ENCODE measurements at places on chromosomes 12 and 14. TPM values are rescaled to one million over a fixed set of nuclear protein-coding genes. Genes with fewer than 3 reads are reported as not detected.

- no peak overlapping the region for H3K4me3 ChIP-seq
- DNase-seq = no peak
- H3K4me1 ChIP-seq = no peaks in the 10 kb centered on the region
- H3K27ac ChIP-seq = no peak overlapping the region
These were observed 621.6 kb downstream of the CCER1 start for GRCh38 chr12:90333424-90333823.

DNA sequence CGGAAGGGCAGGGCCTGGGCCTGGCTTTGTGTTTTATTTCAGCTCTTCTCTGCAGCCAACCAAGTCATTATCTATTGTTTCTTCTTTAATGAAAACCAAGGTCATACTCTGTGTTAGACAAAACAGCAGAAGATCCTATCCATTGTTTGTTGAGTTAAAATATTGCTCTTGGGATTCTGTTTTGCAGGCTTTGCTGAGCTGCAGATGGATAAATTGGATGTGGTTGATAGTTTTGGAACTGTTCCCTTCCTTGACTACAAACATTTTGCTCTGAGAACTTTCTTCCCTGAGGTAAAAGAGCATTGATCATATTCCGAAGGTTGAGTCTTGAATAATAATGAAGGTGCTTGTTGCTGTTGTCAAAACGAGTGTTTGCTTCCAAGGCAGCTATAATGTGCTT, 106.6 kb downstream of the PLXNC1 start:
- H3K4me1 ChIP-seq = peaks cover 8% of the 10 kb centered on the region
- H3K36me3 ChIP-seq = peaks cover 48% of the 10 kb centered on the region

- no peak for DNase-seq
- H3K4me3 ChIP-seq = no peak overlapping the region
These were observed 44.5 kb downstream of the LRTM2 start for GRCh38 chr12:1864867-1865266.

GRCh38 chr12:67813456-67813904, 164.9 kb downstream of the DYRK2 start:
- H3K36me3 ChIP-seq = peaks cover 1% of the 10 kb centered on the region
- H3K27ac ChIP-seq = no peak overlapping the region
- no peak for DNase-seq
- no peak overlapping the region for H3K4me3 ChIP-seq

DNA sequence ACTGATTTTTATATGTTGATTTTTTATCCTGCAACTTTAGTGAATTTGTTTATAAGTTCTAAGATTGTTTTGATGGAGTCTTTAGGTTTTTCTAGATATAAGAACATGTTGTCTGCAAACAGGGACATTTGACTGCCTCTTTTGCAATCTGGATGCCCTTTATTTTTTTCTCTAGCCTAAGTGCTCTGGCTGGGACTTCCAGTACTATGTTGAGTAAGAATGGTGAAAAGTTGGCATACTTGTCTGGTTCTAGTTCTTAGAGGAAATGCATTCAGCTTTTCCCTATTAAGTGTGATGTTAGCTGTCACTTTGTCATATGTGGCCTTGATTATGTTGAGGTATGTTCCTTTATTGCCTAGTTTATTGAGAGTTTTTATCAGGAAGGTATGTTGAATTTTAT, 68.1 kb downstream of the ERC1 start:
- H3K4me1 ChIP-seq = no peaks in the 10 kb centered on the region
- no peak for DNase-seq
- no peak overlapping the region for H3K4me3 ChIP-seq
- no peaks in the 10 kb centered on the region for H3K27me3 ChIP-seq
- H3K36me3 ChIP-seq = peaks cover 20% of the 10 kb centered on the region
- no peak overlapping the region for H3K27ac ChIP-seq

GRCh38 chr12:128820723-128821432, 2.9 kb downstream of the SLC15A4 start:
- DNase-seq = no peak
- H3K27me3 ChIP-seq = no peaks in the 10 kb centered on the region
- peaks cover 24% of the 10 kb centered on the region for H3K36me3 ChIP-seq
- peak overlapping the region; percentile 89 for H3K27ac ChIP-seq
- peak overlapping the region; percentile 81 for H3K4me3 ChIP-seq
- peaks cover 62% of the 10 kb centered on the region for H3K4me1 ChIP-seq

GRCh38 chr12:14186193-14186502, 179.3 kb upstream of the ATF7IP start:
- no peak overlapping the region for H3K27ac ChIP-seq
- no peaks in the 10 kb centered on the region for H3K4me1 ChIP-seq
- peaks cover 4% of the 10 kb centered on the region for H3K27me3 ChIP-seq

GRCh38 chr12:124633365-124634362, 66.3 kb upstream of the NCOR2 start:
- peaks cover 12% of the 10 kb centered on the region for H3K4me1 ChIP-seq
- H3K4me3 ChIP-seq = no peak overlapping the region
- peaks cover 4% of the 10 kb centered on the region for H3K36me3 ChIP-seq
- peaks cover 9% of the 10 kb centered on the region for H3K27me3 ChIP-seq
- H3K27ac ChIP-seq = no peak overlapping the region

- peaks cover 35% of the 10 kb centered on the region for H3K4me1 ChIP-seq
- H3K27ac ChIP-seq = peak overlapping the region; percentile 42
- DNase-seq = no peak
- peaks cover 87% of the 10 kb centered on the region for H3K27me3 ChIP-seq
These were observed 1.3 kb downstream of the ASCL1 start for GRCh38 chr12:102958830-102959176.

DNA sequence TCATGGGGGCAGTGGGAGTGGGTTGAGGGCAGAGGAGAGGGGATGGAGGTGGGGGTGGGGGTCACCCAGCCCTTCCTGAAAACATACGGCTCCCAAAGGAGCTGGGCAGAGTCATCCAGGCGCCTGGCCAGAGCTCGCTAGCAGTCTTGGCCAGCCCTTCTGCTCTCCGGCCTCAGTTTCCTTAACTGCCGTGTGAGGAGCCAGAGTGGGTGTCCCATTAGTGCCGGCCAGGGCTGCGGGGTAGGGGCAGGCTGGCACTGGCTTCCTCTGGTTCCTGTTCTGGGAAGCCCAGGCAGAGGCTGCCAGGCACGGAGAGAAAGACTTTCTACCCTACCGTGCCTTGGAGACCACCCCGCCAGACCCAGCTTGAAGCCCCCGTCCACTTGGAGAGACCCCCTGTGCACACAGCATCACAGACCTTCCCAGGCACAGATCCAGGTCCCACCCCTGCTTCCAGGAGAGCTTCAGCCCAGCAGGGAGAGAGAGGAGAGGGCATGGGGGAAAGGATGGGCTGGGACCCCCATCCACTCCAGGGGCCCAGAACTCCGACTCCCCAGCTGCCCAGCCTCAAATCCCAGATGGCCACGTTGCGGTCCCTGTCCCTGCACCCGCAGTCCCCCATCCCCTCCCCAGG, 93.3 kb downstream of the RFLNA start:
- peaks cover 22% of the 10 kb centered on the region for H3K4me1 ChIP-seq
- H3K27me3 ChIP-seq = peaks cover 4% of the 10 kb centered on the region
- peak overlapping the region; percentile 26 for H3K4me3 ChIP-seq
- peaks cover 8% of the 10 kb centered on the region for H3K36me3 ChIP-seq
- no peak for DNase-seq

DNA sequence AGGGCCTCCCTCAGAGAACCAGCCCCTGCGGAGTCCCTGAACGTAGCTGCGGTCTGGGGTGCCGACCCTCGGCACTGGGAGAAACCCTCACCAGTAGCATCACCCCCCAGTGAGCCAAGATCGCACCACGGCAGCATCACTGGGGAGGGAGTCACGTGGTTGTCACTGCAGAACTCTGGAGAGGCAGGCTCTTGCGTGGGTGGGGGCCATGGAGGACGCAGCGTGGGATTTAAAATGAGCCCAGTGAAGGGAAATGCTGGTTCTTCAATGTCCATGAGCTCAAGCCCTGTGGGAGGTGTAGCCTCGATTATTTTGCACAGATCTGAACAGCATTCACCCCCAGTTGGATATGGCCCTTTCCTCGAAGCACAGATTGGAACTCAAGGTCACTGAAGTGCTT, 3.9 kb upstream of the GALNT9 start:
- no peaks in the 10 kb centered on the region for H3K36me3 ChIP-seq
- no peak overlapping the region for H3K4me3 ChIP-seq
- H3K27me3 ChIP-seq = peaks cover 8% of the 10 kb centered on the region
- DNase-seq = no peak

DNA sequence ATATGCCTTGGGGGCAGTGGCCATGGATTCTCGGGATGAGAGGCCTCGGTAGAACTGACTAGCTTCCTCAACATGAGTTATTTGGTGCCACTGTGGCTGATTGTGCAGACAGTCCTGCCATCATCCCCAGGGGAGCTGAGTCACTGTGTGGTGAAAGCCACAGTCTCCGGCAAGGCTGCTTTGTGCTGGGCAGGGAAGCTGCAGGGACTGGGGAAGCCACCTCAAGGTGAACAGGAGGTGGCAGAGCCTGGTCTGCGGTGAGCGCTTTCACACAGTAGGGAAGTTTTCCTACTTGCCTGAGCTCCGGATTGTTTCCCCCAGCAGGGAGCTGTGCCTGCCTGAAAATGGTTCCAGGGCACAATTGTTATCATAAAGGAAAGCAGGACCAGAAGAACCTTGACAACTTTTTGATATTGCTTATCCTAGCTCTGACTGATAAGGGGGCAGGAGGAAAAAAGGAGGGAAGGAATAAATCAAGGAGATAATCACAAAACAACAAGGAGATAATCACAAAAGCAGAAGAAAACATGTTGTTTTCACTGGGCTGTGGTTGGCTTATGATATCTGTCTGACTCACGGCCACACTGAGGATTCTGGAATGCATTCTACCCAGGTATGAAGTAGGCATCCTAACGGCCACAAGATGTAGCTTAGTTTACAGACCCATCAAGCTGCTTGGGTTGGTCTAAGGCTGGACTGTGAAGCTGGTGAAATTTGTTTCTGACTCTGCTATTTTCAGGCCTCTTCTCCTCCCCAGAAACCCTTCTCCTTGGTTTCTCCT, 32.2 kb upstream of the GNG2 start:
- H3K4me1 ChIP-seq = no peaks in the 10 kb centered on the region
- H3K27me3 ChIP-seq = peaks cover 4% of the 10 kb centered on the region
- DNase-seq = peak; percentile 57
- no peak overlapping the region for H3K4me3 ChIP-seq

DNA sequence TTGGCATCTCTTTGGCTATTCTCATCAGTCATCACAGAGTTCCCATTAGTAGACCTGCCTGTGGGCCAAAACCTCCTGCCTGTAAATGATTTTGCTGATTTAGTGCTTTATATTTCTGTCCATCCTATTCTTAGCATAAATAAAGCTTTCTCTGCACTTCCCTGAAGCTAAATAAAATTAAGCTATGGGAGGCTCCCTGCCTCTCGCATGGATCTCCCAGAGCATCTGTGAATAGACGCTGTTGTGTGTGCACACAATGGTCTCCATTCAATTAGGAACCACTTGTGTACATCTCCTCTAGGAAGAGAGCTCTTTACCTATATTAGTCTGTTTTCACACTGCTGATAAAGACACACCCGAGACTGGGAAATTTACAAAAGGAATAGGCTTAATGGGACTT, 80.4 kb downstream of the PPFIBP1 start:
- H3K4me3 ChIP-seq = no peak overlapping the region
- H3K27ac ChIP-seq = no peak overlapping the region
- H3K27me3 ChIP-seq = no peaks in the 10 kb centered on the region
- H3K36me3 ChIP-seq = peaks cover 14% of the 10 kb centered on the region
- no peak for DNase-seq

DNA sequence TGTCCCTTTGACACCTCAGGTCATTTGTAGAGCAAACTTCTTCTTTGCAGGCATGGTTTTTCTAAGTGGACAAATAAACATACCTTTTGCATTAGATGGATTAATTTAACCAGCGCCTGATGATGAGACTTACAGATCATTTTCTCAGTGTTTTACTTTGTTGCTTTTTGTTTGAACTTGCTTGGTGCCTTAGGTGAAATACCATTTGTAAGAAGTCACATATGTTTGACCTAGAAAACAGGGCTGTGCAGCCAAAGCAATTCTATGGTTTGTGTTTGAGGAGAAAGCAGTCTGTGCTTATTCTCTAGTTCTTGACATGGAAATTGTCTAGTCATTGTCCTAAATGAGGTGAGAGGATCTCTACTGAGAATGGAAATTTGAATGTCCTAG, 111.1 kb downstream of the DIP2B start:
- H3K4me3 ChIP-seq = no peak overlapping the region
- H3K27me3 ChIP-seq = no peaks in the 10 kb centered on the region
- peaks cover 9% of the 10 kb centered on the region for H3K4me1 ChIP-seq
- H3K36me3 ChIP-seq = peaks cover 8% of the 10 kb centered on the region
- no peak overlapping the region for H3K27ac ChIP-seq

DNA sequence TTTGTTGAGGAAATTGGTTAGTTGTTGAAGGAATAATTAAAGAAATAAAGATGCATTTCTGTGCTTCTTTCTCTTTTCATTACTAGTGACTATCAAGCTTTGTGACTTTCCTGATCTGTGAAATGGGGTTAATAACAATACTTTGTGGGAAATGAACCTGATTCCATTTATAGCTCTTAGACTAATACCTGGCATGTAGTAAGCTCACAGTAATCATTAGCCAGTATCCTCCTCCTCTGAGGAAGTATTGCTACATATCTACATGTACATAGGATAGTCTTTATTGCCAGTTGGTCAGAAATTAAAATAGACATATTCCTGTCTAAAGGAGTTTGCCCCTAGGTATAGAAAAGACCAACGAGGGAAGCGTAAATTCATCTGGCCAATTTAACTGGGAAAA, 1.8 kb upstream of the CCDC198 start:
- H3K27ac ChIP-seq = no peak overlapping the region
- no peak for DNase-seq
- no peaks in the 10 kb centered on the region for H3K4me1 ChIP-seq
- H3K27me3 ChIP-seq = peaks cover 2% of the 10 kb centered on the region
- H3K4me3 ChIP-seq = no peak overlapping the region
- no peaks in the 10 kb centered on the region for H3K36me3 ChIP-seq

GRCh38 chr14:103103461-103104388, 9.2 kb downstream of the EXOC3L4 start:
- peak overlapping the region; percentile 53 for H3K4me3 ChIP-seq
- H3K27ac ChIP-seq = no peak overlapping the region
- H3K27me3 ChIP-seq = peaks cover 38% of the 10 kb centered on the region
- H3K36me3 ChIP-seq = no peaks in the 10 kb centered on the region
- peaks cover 5% of the 10 kb centered on the region for H3K4me1 ChIP-seq

DNA sequence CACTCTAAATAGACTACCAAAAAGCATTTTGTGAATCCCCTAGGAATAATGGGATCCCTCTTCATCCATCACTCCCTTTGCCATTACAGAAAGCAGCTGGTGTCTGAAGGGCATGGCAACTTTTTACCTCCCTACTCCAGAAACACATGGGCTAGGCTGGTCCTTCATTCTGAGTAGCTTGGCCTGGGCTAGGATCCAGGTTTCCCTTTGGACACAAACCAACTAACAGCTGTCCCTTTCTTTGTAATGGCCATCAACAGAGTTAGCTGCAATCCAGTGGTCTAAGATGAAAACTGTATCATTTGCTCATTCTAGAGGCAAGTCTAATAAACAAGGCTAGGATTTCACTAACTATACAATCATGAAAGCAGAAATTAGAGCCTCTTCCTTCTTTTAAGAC, 7.4 kb downstream of the GRIN2B start:
- H3K4me3 ChIP-seq = no peak overlapping the region
- H3K4me1 ChIP-seq = no peaks in the 10 kb centered on the region
- H3K36me3 ChIP-seq = no peaks in the 10 kb centered on the region
- H3K27me3 ChIP-seq = peaks cover 4% of the 10 kb centered on the region
- no peak for DNase-seq

The ESRRB gene
- total RNA-seq = 0.17 TPM

The PTPN6 gene
- total RNA-seq = 341 TPM

The PAPLN gene
- 0.39 TPM for total RNA-seq

The CPNE6 gene
- not detected for total RNA-seq

The KRT2 gene
- not detected for total RNA-seq

The MIP gene
- total RNA-seq = not detected

The CFAP251 gene
- total RNA-seq = 0.65 TPM

The KRT78 gene
- not detected for total RNA-seq

The GAS2L3 gene
- 0.86 TPM for total RNA-seq

The OR6C2 gene
- not detected for total RNA-seq

The KRT86 gene
- 0.93 TPM for total RNA-seq

Measured in activated T-helper 1 cell treated with anti-CD3 and anti-CD28 coated beads, Interleukin-12 subunit alpha, Interleukin-12 subunit beta, Interleukin-2, Interleukin-4 antibody, amounts not matched to agents 30 ng/mL and 10 ng/mL and 1 ng/mL, durations not matched to agents 14 hours and 24 hours and 36 hours (primary cell).